ENCODE measurements at places on chromosomes 6 and 20.

GRCh38 chr20:8783734-8784133 lies 285.2 kb upstream of the PLCB4 start:
- DNase-seq = no peak

- no peak for DNase-seq
These were observed 190.4 kb downstream of the MYLK4 start for GRCh38 chr6:2560140-2560818.

DNA sequence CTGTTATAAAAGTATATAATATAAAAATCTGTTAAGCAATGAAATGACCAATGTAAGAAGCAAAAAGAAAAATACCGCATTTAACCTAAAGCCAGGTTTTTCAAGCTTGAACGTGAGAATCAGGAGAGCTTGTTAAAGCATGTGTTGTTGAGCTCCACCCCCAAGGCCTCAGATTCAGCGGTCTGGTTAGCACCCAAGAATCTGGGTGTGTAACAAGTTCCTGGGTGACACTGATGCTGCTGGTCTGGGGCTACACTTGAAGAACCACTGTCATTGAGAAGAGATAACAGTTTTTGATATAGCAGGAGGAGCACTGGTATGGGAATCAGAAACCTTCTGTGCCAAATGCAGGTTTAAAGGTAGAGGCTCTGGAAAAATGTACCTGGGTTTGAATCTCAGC lies 154.0 kb downstream of the ID4 start:
- DNase-seq = no peak

DNA sequence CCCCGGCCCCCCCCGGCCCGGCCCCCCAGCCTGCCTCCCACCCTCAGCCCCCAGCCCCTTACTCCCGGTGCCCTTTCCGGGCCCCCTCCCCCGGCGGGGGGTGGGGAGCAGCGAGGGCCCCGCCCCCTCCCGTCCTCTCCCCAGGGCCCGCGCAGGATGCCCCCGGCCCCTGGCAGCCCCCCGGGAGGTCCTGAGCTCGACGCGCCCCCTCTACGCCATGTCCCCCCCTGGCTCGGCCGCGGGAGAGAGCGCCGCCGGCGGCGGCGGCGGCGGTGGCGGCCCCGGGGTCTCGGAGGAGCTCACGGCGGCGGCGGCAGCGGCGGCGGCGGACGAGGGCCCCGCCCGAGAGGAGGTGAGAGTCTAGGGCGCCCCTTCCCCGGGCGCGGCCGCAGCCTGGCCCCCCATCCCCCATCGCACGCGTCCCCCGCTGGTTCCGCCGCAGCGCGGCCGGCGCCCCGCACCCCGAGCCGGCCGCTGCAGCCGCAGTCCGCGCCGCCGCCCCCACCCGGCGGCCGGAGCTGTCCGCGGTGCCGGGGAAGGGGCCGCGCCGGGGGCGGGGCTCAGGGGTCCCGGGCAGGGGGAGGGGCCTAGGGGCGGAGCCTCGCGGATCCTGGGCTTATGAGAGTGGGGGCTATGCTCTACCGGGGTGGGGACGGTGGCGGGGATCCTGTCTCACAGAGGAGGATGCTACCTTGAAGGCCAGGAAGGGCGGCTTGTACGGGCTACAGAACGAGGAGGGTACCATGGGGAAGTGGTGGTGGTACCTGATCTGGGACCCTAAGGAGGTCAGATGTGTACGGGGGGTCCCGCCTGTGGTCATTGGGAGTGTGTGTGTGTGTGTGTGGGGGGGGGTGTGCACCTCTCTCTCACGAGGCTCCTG lies 516 bp downstream of the TMEM151B start:
- DNase-seq = no peak

DNA sequence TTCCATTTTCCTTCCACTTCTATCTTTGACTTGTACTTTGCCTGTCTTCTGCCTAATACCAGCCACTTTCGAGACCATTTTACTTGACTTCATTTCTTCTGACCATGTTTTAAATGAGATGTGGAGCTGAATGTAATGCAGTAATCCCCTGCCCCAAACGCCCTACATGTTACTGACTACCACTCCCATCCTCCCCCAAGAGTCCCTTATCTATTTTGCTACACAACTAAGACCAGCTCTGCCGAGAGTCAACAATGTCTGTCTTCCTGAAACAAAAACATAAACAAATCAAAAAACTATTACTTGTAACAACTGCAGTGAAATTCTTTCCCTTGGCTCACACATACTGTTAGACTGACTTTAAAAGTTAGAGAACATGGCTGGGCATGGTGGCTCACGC lies 27.1 kb upstream of the KIAA1586 start:
- no peak for DNase-seq

GRCh38 chr6:34638834-34639736 lies 57.5 kb downstream of the ILRUN start:
- DNase-seq = no peak

- no peak for DNase-seq
These were observed 40.0 kb upstream of the PTPRT start for GRCh38 chr20:43229696-43230095.

DNA sequence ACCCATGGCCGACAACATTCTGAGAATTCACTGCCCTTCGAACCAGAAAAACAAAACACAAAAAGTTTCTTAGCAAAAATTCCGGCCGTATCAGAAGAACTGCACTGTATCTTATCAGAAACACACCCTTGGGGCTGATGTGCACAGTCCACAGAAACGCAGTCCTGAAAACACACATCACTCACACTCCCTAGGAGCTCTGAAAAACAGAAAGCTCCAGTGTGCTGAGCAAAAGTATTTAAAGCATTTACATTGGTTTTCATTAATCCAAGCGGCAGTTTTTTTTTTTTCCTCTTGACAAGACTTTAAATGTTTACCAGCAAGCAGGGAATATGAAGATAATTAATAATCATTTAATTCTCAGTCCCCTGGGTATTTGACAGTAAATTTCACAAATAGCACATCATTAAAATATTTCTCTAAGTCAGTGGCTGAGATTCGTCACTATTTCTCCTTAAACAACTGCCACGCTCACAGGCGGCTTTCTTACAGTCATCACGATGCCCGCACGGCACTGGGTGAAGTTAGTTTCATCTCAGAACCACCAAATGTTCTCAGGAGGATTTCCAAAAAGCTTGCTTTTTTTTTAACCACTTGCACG lies 13.3 kb downstream of the NFATC2 start:
- no peak for DNase-seq

DNA sequence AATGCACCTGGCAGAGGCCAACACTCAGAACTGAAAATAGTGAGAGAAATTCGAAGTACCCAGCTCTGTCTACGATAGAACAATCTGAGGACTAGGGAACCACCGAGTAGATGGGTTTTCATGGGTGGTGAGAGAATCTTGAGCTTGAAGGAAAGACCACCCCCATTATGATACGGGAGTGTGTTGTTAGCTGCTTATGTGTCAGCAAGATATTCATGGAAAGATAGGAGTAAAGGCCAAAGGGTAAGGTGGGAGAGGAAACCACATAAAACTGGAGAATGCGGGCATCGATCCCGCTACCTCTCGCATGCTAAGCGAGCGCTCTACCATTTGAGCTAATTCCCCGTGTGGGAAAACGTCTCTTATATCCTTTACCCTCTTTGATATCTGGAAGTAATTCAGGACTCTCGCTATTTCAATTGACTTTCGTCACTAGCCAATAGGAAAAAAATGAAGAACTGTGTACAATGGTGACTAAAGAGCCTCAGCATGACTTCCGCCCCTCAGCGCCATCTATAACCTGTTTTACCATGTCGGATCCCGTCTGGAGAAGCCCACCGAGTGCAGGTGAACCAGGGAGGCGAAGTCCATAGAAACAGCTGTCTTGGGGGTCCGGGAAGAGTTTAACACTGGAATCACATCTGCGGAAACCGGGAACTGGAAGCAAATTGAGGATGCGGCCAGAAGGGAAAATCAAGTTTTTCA lies 25.0 kb upstream of the ABT1 start:
- DNase-seq = no peak

DNA sequence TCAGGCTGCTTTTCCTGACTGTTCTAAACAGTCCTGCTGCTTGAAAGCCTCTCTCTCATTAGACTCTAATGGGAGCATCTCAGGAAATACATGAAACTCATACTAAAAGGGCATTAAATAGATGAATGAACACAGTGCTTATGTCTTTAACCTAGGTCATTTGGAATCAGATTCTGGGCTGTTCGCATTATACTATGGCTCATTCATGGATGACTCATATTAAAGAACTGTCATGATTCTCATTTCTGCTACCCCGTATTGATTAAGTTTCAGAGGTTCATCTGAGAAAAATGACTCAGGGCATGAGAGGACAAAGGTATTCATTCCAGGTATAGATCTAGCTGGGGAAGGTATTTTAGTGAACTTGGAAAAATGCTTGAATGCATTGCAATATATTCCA lies 335.5 kb downstream of the GJA1 start:
- no peak for DNase-seq

- no peak for DNase-seq
These were observed 52.6 kb upstream of the DACT2 start for GRCh38 chr6:168371981-168372711.

DNA sequence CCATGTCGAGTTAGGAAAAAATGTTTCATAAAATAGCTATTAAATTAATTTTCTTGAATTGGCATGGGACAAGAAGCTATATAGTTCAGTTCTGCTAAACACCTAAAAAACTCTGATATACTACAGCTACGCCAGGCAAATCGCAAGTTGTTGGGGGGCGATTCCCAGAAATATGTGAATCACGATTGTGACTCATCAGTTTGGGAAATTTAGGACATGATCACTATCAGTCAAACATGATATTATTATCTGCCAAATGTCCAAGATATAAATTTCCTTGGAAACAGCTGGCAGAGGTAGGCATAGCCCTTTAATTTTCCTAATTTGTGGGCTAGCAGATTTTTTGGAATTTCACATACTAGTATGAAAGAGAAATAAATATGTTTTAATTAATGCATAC lies 123.6 kb downstream of the ATXN1 start:
- no peak for DNase-seq

GRCh38 chr20:53934421-53935343 lies 135.7 kb downstream of the BCAS1 start:
- no peak for DNase-seq

DNA sequence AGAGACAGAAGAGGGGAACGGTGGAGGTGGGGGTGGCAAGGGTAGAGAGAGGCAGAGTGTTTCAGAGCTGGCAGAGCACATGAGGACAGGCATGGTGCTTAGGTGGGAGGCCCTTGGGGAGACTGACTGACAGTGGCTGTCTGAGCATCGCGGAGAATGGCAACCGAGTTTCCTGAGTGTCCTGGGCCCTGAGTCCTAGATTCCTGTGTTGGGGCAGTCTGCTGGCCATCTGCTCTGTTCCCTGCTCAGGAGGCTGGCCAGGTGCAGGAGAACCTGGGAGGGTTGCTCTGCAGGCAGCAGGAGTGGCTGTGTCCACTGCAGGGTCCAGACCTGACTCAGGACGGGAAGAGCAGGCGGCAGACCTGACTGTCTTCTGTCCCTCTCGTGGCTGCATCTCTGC lies 248.9 kb downstream of the LRFN2 start:
- DNase-seq = no peak

- no peak for DNase-seq
These were observed 14.8 kb downstream of the SRSF3 start for GRCh38 chr6:36608788-36609563.

DNA sequence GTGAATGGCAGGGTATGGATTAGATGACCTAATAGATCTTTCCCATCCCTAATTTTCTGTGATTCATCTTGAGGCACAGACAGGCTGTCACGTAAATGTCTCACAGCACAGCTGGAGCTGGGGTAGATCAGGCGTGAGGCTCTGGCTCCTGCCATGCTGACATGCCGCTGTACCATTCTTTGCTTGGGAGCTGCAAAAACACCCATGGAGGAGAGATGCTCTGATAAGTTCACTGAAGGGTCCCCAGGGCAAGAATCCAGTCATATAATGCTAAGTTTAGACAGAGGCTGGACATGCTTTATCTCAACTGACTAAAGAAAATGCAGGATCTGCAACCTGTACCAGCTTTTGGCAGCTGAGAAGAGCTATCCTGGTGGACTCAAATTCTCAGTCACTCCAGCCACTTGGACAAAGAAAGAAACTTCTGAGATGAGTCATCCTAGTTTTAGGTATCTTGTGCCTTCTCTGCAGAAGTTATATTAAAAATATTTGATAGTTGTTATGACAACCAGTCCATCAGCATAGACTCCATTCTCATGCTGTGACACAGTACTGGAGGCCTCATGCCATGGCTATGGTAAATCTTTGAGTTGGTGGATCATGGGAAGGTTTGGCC lies 185.1 kb upstream of the RAB32 start:
- no peak for DNase-seq

- no peak for DNase-seq
These were observed 4.3 kb downstream of the SNHG17 start for GRCh38 chr20:38430679-38431325.

DNA sequence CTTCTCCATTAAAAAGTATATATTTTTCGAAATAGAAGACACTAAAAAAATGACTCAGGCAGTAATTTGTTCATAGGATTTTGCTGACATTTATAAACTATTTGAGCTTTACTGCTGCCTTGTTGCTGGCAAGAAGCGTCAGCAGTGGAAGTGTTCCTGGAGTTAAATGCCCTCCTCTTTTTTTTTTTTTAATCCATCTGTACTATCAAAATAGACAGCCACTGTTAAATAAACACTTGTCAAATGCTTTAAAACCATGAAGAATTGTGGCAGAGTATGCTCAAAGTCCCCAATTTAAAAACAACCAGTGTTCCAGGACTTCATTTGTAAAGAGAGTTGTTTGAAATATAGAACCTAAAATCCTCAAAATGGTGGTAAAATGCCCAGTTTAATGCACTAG lies 253.8 kb downstream of the NKAIN2 start:
- DNase-seq = no peak

GRCh38 chr6:107545763-107546162 lies 55.8 kb downstream of the SOBP start:
- no peak for DNase-seq

- no peak for DNase-seq
These were observed 26.0 kb downstream of the UQCC1 start for GRCh38 chr20:35385733-35386132.

DNA sequence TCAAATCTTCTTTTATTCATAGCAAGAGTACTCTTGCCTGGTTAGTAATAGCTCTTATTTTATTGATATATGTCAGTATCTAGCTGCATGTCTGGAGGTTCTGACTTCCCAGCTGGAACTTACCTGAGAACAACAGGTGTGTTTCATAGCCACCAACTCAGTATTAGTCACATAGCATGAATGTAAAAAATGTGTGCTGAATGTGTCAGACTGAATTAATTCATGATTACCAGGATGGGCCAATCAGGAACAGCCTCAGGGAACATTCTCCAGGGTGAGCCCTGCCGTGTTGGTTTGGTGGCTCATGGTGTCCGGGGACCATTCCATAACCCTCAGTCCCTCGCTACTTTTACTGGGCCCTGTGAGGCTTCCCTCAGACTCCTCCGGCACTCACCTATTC lies 99.7 kb downstream of the TULP4 start:
- DNase-seq = no peak

DNA sequence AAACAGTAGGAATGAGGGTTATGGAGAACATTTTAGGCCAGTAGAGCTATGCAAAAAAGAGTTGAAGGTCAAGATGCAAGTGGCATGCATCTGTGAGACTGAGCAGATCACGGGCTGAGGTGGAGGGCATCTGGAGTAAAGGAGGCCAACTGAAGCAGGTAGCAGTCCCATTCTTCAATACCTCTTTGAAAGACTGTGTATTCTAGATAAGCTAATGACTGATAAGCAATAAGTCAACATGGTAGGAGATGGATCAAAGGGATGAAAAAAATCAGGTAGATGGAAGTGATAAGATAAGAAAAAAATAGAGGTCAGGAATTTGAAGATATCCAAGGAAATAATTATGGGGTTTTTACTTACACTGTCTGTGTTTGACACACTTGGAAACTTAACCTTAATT lies 55.6 kb downstream of the ARMC2 start:
- DNase-seq = no peak

- no peak for DNase-seq
These were observed 10.0 kb downstream of the BPHL start for GRCh38 chr6:3128356-3129108.

- no peak for DNase-seq
These were observed 80.6 kb downstream of the SSR1 start for GRCh38 chr6:7232351-7232750.
